ENCODE measurements at places on chromosomes 3 and 15.

- peak; percentile 35 for DNase-seq
Observed at GRCh38 chr3:196638861-196639482, 522 bp upstream of the NRROS start.

DNA sequence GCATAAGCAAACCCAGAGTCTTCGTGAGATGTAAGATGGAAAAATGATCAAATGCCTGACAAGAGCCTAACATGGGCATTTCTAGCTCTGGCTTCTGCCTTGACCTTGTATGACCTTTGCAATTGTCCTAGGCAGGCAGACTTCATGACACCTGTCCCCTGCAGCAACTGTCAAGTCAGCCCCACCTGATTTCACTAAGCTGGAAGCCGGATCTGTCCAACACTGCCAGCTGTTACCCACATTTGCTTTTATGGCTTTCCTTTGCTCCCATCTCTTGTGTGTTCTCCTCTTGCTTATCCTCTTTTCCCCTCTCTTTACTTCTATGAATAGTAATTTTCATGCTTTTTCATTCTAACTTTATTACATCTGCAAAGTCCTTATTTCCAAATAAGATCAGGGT is 48.5 kb upstream of the TNIK start:
- no peak for DNase-seq

DNA sequence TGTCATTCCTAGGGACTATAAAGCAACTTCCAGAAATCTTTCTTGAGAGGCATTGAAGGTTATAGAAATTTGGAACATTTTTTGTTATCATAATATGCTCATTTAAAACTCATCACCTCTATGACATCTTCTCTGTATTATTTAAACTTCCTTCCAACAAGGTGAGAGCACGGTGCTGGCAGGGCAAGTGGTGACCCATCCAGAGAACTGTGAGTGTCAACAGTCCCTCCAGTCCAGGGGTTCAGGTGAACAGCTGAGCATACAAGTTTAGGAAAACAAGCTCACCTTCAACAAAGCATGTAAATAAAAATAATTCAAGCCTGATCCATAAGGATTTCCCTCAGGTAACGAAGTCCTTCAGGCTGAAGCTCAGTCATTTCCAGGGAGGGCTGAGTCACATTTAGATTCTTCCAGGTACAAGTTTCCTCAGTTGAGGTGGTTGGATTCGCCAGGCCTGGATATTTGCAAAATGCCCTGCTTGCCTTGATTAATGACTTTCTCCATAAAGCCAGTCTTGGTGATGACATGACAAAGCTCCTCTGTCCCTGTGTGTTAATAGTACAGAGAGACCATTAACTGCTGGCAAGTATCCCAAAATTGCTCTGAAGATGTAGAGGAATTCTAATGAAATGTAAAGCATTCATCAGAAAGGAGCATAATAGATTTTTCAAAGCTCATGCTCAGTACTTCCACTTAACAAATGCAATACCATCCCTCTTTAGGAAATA is 263.6 kb upstream of the GADL1 start:
- no peak for DNase-seq

DNA sequence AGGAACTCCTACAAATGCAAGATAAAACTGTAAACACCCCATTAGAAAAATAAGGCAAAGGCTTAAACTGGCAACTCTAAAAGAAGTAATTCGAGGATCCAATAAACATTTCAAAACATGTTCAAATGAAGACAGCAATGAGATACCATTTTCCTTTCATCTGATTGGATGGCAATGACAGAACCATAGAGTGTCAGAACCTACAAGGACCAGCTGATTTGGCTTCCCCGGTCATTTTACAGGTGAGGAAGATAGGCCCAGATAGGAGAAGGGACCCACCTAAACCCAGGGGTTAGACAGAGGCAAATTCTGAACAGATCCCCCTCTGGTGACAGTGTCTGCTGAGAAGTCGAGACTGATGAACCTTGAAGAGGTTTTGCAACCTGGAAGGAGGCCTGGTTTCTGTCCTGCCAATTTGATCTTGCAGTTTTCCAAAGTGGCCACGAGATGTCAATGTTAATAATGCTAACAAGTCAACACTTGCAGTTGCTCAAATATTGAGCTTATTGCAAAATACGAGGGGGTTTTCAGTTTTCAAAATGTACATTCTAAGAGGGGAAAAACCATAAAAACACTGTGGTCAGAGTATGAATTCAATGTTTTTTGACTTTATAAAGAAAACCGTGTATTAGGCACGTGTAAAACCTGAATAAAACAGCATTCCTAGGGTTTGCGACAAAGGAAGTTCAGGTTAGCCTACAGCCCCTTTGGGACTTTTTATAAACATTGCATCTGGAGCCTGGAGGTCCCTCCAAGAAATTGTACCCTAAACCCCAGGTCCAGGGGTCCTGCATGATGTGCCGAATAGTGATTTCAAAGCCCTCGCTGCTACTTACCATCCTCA is 21.5 kb downstream of the CFAP161 start:
- DNase-seq: peak; percentile 51

- DNase-seq: peak; percentile 39
Observed at GRCh38 chr3:165206454-165207266, 10.5 kb upstream of the SLITRK3 start.

All from K562 (cell line).